ENCODE measurements at places on chromosomes 13 and 19. TPM values are rescaled to one million over a fixed set of nuclear protein-coding genes. Genes with fewer than 3 reads are reported as not detected.

DNA sequence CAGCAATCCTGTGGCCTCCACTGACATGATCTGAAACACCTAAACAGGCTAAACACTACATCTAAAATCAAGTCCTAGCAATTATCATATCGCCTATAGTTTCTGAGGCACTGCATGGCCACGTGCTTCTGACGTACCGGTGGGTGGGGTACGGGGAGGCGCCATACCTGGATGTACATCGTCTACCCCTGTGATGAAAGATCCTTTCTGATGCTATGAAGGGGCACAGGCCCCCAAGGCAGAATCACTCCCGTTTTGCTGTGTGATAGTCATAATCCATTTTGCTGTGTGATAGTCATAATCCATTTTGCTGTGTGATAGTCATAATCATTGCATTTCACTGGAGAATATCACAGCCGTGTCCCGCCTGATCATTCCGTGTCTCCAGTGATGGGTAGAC lies 118.7 kb upstream of the SOX1 start:
- no peak for DNase-seq

GRCh38 chr13:48497669-48498068 lies 35.2 kb downstream of the RCBTB2 start:
- no peak for DNase-seq

OR7A5 gene
- not detected for total RNA-seq

DNA sequence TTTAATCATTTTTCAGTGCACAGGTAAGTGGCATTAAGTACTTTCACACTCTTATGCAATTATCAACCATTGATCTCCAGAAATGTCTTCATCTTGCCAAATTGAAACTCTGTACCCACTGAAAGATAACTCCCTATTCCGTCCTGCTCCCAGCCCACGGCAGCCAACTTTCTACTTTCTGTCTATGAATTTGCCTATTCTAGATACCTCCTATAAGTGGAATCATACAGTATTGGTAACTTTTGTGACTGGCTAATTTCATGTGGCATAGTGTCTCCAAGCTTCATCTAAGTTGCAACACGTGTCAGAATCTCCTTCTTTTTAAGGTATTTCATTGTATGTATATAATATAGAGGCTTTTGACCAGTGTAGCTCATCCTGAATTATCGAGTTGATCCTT lies 5.7 kb upstream of the CEACAM18 start:
- DNase-seq: no peak

DNA sequence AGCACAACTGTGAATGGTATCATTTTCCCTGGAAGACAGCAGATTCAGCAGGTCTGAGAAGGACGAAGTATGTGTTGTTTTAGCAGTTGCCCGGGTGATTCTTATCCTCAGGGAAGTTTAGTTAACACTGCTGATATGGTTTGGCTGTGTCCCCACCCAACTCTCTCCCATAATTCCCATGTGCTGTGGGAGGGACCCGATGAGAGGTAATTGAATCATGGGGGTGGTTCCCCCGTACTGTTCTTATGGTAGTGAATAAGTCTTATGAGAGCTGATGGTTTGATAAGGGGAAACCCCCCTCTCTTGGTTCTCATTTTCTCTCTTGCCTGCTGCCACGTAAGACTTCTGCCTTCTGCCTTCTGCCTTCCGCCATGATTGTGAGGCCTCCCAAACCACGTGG lies 81.0 kb upstream of the UBAC2 start:
- no peak for DNase-seq

ZNF625 gene
- 29.0 TPM for total RNA-seq

CCDC8 gene
- total RNA-seq: 23.9 TPM

SIGLEC8 gene
- total RNA-seq: not detected

DNA sequence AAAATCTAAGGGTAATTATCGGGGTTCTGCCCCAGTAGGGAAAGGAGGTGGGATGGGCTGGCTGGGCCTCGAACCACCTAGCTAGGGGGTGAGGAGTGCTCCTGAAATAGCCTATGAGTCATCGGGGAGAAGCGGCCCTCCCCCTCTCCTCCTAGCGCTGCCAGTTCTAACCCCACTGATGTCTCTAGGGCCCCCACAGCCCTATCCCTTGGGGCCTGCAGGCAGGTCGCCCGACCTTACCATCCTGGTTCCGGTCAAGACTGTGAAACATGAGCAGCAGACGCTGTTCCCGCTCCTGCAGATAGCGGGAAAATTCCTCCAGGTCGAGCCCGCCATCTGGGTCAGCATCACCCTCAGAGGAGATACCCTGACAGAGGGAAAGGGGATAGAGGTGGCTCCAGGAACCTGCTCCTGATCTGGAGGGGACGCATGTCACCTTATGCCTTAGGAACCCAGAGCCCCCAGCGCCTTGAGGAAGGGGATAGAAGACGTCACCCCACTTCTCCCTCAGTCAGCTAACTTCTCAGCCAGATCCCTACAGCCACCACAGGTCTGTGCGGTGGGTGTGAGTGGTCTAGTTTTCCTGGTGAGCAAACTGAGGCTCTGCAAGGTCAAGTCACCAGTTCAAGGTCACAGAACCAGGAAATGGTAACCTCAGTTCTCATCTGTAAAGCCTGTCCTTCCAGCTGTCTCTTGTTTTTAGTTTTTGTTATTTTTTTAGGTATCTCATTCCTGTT lies 1.5 kb downstream of the SLC25A23 start:
- DNase-seq: no peak

GRCh38 chr13:28822151-28822550 lies 2.0 kb downstream of the MTUS2 start:
- no peak for DNase-seq

VAV1 gene
- not detected for total RNA-seq

GSX1 gene
- 11.4 TPM for total RNA-seq

RNF225 gene
- 1.5 TPM for total RNA-seq

ANKLE1 gene
- total RNA-seq: 4.9 TPM

GRCh38 chr13:41434831-41435520 lies 22.4 kb upstream of the RGCC start:
- DNase-seq: no peak

Data from neural crest cell (in vitro differentiated cells).